ENCODE measurements at places on chromosomes 3 and 15.

DNA sequence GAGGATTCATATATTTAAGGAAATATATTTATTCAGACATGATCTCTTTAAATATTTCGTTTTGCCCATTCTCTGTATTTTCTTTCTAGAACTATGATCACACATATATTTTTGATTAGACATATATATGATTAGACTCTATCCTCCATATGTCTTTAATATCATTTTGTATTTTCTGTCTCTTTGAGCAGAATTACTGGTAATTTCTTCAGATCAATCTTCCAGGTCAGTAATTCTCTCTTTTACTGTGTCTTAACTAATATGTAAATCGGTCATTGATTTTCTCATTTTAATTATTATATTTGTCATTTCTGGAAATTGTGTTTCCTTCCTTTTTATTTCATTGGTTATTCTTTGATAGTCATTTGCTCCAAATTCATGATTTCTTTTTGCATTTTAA, 586.2 kb downstream of the NR2F2 start:
- DNase-seq = no peak

DNA sequence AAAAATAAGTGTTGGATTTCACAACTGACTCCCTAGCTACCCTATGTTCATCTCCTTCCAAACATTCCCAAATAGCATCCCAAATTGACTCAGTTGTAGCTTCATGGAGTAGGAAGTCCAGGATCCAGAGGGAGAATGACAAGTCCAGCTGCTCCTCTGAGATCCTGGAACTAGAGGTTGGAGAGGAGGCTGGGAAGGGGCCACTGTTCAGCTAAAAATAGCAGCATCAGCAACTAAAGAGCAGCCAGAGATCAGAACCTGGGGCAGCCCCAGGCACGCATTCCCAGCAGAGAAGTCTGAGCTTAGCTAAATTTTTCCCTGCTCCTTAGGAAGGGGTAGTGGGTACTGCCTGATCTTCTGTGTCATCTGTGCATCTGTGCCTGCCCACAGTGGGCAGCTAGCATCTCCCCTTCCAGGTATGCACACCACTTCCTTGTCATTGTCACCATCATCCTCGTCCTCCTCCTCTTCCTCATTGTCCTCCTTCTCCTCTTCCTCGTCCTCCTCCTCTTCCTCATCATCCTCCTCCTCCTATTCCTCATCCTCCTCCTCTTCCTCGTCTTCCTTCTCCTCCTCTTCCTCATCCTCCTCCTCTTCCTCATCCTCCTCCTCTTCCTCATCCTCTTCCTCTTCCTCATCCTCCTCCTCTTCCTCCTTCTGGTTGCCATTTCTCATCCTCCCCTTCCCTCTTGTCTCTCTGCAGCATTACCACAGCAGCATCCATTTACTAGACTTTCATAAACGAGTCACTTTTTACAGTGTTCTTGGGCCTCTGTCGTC, 152.3 kb upstream of the ROPN1 start:
- DNase-seq = no peak

DNA sequence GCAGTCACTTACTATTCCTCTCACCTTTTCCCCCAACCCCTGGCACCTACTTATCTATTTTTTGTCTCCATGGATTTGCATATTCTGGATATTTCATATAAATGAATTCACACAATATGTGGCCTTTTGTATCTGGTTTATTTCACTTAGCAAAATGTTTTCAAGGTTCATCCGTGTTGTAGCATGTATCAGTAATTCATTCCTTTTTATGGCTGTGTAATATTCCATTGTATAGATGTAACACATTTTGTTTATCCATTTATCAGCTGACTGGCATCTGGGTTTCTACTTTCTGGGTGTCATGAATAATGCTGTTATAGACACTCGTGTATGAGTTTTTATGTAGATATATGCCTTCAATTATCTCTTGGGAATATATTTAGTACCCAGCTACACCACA, 5.8 kb downstream of the MNS1 start:
- no peak for DNase-seq

DNA sequence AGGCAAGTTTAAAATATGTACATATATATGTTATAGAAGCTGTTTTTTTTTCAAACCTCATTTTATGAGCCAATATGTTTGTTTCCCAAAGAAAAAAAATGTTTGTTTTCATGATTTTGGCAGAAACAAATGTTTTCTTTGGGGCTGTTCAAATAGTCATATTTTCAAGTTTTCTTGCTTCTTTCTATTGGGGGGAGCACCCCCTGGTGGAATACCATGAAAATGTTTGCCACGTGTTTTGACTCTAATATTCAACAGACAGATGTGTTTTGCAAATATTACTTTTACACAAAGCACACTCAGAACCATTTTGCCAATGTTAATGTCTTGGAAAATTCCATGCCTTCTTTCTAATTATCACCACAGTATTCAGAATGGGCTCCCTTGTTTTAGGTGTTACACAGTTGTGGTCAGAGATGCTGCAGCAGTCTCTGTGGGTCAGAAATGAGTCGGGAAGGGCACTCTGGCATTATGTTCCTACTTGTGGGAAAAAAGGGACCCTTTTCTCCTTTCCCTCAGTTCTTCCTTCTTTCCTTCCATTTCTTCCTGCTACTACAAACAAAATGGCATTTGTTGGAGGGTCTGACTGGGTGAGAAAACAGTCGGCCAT, 817.0 kb downstream of the TUSC7 start:
- no peak for DNase-seq

DNA sequence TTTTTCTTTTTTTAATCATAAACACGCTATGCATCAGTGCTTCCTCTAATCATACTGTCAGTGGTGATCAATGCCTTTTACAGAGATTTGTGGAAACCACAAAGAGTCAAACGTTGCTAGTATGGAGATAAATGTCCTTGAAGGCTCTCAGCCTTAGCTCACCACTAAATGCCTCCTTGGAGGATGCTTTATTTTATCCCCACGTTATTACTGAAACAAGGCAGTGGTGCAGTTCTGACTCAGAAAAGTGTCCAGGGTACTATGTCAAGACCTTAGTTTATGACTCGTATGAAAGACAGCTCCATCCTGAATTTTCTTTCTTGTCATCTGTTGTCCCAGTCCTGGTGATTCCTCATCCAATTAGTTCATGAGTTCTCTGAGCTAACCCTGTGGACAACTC, 1146.7 kb downstream of the IGSF11 start:
- peak; percentile 60 for DNase-seq

DNA sequence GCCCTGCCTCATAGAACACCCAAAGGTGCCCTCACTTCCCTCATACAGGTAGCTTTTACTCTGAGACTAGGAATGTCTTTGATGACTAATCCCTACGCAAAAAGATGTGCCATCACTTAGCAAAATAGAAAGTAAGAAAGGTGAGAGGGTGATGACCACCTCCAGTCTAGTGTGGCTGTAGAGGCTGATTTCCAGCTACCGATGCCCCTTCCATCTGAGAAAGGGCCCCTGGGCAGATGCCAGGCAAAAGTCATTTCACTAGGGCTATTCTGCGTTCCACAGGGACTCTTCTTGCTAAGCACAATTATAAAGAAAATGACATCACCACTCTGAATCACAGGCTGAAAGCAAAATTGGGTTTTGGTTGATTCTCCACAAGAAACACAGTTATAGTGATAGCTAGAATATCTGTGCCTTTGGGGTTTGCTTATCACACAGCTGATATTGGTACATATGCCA, 77.4 kb downstream of the RBPMS2 start:
- DNase-seq = no peak

GRCh38 chr3:162292409-162292808, 795.8 kb downstream of the OTOL1 start:
- DNase-seq = no peak

- DNase-seq = no peak
Measured at GRCh38 chr15:64282701-64283100, 73.3 kb downstream of the CSNK1G1 start.

GRCh38 chr3:164687211-164687610, 391.1 kb downstream of the SI start:
- DNase-seq = no peak

DNA sequence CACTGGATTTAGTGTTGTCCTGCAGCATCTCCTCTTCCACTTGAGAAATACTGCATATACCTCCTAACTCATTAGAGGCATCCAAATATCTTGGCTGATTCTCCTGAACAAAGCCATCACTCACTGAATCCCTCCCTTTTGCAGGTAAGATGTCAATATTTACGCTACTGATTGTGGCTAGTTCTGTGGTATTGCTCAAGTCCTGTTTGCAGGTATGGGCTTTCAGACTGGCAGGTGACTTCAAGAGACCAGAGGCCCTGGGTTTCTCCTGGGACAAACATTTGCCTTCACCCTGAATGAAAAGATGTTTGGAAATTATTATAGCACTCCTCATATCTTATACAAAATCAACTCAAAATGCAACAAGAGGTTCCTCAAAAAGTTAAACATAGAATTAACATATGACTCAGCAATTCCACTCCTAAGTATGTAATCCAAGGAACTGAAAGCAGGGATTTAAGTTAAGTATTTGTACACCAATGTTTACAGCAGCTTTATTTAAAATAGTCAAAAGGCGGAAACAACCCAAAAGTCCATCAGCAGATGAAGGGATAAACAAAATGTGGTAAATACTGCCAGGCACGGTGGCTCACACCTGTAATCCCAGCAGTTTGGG, 18.6 kb downstream of the NEK4 start:
- no peak for DNase-seq

DNA sequence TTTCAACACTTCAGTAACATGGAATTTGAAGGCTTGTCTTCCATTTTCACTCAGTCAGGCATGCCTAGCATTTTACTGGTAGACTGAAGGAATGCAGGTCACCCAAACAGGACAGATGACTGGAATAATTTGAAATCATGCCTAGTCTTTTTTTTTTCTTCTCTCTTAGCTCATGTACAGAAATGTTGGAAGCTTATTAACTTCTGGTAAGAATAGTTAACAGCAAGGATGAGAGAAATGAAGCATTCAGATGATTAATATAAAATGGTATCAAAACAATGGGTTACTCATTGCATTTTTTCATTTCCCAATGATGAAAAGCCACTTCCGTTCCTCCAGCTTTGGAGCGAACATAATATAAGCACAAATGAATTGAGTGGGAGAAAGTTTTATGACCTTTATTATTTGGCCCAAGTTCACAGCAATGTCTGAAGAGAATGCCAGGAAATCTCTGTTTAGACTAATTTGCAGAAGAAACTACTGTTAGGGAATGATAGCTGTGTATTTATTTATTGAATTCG, 431.6 kb upstream of the RASGRP1 start:
- no peak for DNase-seq

DNA sequence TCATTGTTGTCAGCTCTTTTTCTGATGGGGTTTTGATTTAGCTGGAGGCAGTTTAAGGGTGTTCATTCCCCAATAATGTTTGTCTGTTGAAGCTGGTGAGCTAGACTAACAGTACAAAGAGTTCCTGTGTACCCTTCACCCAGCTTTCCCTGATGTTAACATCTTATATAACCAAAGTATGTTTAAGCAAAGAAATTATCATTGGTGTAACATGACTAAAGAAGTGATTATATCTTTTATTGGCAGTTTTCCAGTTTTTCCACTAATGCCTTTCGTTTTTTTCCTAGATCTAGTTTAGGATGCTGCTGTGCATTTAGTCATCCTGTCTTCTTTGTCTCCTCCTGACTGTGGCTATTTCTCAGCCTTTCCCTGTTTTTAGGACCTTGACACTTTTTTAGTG, 165.6 kb downstream of the LPP start:
- DNase-seq = no peak

DNA sequence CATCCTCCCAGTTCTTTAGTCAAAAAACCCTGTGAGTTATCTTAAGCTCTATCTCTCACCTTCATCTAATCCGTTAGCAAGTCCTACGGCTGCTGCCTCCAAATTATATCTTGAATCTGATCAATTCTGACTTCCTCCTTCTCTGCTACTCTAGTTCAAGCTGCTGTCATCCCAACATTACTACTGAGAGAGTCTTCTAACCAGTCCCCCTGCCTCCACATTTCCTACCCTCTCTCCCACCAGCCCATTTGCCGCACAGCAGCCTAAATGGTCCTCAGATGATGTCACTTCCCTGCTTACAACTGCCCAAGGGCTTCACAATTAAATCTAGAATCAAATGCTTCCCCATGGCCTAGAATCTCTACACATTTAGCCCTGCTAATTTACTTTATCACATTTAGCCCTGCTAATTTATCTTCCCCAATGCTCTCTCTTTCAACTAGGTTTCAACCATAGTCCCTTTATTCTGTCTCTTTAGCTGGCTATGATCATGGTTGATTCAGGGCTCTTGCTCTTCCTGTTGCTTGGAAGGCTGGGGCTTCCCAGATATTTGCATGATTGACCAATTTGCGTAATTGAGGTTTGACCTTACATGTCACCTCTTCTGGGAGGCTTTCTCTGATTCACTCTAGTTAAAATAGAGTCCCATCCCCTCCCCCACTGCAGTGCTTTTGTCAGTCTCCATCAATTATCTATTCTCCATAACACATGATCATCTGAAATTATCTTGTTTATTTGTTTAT, 11.0 kb upstream of the ARL14 start:
- DNase-seq = peak; percentile 83

- peak; percentile 86 for DNase-seq
Measured at GRCh38 chr3:195123281-195123691, 147.7 kb downstream of the XXYLT1 start.
